Osteoblast (primary cell): ENCODE measurements at places on chromosomes 3 and 15.

DNA sequence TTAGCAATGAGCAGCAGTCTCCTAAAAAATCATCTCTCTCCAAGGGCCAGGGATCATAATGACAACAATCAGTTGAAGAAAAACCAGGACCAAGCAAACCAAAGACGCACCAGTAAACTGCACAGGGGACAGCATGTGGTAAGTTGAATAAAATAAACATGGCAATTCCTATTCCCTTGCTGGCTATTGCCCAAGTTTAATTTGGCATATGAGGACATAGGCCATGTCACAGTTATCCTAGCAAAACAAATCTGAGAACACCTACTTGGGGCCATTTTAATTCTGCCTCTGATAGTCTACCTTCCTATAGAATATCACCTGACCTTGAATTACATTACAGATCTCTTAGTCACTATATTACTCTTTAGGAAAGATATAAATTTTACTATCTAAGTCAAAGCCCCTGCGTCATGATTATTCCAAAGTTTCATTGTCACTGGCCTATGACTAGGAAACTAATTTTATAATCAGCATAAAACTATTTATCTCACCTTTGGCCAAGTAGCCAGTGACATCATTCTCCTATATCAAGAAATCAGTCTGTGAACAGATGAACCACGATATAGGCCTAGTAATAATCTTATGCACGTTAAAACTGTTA is 23.0 kb downstream of the AP3S2 start:
- no peak for DNase-seq

DNA sequence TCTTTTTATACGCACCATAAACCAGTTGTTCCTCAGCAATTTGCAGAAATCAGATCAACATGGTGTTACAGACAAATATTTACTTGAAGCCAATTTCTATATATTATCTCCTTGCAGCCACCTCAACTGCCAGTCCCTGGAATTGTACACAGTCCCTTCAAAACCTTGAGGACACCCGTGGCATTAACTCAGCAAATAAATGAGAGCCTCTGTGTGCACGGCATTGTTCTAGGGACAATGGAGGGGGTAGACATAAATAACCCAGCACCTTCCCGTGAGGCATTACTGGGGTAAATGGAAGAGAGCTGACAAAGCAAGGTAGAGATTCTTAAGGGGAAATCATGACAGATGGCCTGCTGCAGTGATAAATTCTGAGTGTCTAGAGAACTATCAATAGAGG is 12.5 kb downstream of the TM2D3 start:
- DNase-seq: no peak

DNA sequence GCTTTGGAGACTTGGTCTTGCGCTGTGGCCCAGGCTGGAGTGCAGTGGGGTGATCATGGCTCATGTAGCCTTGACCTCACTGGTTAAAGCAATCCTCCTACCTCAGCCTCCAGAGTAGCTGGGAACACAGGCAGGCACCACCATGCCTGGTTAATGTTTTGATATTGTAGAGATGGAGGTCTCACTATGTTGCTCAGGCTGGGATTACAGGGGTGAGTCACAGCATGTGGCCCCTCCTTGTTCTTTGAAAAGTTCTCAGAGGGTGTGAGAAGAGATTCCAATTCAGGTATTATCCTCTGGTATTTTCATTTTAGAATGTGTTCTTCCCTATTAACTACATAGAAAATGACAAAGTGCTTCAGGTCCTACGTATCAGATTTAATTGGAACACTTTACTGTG is 51.9 kb upstream of the RPL32 start:
- DNase-seq: peak; percentile 34

DNA sequence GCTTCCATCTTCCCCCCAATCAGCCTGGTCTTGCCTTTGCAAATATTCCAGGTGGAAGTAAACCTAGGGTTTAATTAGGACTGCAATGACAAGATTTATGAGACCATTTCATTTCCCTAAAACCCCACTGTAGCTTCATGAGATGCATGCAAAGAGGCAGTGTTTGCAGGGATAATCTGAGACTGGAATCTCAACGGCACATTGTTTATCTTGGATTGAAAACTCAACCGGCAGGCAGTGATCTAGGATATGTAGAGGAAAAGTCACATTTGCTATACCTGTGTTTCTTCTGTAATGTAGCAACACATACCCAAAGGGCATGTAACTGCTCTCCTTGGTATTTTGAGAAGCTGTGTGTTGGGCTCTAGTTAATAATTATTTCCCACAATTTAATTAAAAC is 18.7 kb upstream of the CLSTN2 start:
- DNase-seq: no peak

DNA sequence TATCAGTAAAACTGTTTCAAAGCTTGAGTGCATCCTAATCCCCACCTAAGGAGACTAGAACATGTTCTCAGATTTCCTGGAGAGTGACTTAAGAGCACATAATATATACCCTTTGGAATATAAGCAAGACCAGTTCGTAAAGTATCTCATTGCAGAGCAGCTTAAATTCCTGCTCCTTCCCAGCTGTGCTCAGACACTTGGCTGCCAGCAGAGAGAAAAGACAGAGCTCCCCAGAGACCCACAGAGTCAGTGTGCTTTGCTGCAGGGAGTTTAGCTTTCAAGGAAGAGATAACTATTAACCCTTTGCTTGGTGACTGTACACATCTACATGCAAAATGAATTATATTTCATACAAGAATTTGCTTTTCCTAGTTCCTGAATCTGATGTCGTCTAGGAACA is 338.1 kb upstream of the ARHGEF26 start:
- peak; percentile 70 for DNase-seq

GRCh38 chr3:12908136-12908730 is 66.9 kb upstream of the RPL32 start:
- DNase-seq: no peak

- DNase-seq: no peak
Observed at GRCh38 chr15:80081390-80081789, 21.9 kb downstream of the ZFAND6 start.

GRCh38 chr3:112889357-112889756 is 42.7 kb upstream of the CD200R1L start:
- no peak for DNase-seq

DNA sequence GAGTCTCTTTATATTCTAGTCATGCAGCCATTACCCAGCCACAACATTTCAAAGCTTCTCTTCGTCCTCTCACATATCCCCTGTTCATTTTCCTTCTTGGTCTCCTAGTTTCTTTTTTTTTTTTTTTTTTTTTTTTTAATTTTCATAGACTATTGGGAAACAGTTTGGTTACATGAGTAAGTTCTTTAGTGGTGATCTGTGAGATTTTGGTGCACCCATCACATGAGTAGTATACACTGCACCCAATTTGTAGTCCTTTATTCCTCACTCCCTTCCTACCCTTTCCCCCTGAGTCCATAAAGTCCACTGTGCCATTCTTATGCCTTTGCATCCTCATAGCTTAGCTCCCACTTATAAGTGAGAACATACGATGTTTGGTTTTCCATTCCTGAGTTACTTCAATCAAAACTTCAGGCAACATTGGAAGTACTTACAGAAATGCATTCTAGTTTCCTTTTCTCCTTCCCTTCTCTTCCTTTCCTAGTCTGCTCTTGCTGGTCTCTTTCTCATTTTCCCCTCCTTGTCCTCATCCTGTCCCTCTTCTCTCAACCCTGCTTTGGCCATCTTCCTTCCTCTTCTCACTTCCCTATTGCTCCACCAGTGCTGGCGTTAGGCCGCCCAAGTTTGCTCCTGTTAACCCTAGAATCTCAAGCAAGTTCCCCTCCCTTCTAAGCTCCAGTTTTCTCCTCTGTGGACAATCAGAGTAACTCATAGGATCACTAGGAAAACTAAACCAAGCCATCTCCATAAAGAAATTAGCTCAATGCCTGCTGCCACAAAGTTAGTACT is 4.8 kb downstream of the ATP8B4 start:
- DNase-seq: no peak

DNA sequence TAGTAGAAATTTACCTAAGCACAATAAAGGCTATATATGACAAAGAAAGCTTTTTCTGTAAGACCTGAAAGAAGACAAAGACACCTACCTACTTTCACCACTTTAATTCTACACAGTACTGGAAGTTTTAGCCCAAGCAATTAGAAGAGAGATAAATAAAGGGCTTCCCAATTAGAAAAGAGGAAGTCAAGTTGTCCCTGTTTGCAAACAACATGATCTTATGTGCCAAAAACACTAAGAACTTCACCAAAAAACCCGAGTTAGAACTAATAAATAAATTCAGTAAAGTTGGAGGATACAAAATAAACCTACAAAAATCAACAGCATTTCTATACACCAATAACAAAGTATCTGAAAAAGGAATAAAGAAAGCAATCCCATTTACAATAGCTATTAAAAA is 190.9 kb downstream of the NR2F2 start:
- no peak for DNase-seq
